Activated CD4-positive, alpha-beta T cell treated with anti-CD3 and anti-CD28 coated beads, Interleukin-2, amount 50 U/mL, for 4 hours (primary cell): ENCODE measurements at places on chromosomes 16 and 17.

DNA sequence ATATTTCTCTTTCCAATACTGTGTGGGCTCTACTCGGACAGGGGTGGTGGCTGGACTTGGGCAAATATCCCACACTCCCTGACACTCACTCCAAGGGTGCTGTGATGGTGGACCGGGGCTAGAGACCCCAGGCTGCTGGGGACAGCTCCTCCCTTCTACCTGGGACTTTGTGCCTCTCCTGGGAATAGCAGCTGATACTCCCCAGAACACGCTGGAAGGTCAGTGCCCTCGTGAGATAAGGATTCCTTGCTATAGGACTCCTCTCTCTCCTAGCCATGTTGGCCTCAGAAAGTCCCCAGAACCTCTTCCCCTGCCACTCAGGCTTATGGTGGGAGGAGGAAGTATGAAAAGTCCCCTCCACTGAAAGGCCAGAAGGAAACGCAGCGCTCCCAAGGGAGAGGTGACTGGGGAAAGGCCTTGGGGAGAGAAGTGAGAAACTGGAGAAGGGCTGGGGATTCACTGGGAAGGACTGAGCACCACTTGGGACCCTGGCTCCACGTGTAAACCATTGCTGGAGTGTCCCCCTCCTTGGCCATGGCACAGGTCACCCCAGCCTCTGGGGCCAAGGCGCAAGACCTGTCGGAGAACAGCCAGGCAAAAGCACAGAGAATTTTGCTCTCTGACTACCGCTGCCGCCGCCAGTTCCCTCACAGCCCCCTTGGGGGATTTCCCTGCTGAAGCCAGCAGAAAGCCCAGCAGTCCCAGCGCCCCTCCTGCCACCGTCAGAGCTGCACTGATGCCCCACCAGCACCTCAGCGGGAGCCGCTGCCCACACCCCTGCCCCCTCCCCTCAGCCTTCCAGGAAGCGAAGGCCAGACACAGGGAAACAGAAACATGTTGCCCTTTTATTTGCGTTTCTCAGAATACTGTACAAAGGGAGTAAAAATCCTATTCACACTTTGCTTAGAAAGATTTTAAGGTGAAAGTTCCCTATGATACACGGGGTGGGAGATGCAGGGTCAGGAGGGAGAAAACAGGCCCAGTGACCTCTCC is 2.1 kb upstream of the GSDMB start:
- peak; percentile 54 for DNase-seq

DNA sequence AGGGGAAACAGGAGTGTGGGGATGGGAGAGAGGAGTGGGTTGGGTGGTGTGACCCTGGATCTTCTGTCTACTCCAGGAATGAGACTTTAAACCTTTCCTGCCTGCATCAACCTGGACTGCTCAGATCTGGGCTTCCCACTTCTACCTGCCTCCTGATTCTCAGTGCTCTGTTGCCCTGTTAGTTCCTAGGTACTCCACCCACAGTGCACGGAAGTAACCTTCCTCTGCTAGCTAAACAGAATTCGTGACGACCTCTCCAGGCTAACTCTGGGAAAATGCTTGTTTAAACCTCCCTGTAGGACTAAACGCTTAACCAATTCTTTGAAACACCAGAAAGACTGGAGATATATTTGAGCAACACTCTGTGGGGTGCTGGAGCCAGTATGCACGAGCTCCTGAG is 83.4 kb upstream of the CLEC3A start:
- no peak for DNase-seq

- no peak for DNase-seq
These were observed 150.1 kb downstream of the ITFG1 start for GRCh38 chr16:47310792-47311211.

DNA sequence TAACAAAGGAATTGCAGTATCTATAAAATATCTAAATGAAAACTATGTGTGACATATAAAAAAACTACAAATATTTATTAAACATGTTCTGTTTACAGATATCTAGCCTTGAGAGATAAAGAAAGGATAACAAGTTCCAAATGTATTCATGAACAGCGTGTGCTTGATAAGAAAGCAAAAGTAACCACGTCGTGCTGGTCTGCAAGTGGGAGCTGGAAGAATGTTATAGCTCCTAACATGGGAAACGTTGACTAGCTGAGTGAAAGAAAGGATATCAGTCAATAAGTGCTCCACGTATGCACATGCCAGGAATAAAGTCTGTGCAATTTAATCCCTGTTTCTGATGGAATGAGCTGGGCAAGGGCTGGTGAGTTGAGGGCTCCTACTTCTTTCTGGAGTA is 71.2 kb upstream of the CDYL2 start:
- DNase-seq, result no peak

- DNase-seq, result no peak
These were observed 18.1 kb downstream of the SLC7A5 start for GRCh38 chr16:87851141-87851587.

DNA sequence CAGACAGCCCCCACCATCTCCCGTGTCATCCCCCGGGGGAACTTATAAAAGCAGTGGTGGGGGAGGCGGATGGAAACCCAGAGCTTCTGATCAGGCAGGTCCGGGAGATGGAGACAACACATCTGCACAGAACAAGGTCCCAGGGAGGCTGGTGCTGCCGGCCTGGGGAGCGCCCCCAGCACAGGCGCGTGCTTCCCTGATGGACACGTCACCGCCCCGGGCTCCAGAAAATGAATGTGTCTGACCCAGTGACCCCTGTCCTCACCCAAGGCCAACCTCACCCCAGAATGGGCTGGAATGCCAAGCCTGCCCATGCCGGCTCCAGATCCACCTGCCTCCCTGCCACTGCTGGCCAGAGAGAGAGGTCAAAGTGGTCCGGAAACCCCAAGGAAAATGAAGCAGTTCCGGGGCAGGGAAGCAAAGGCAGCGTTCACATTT is 12.5 kb downstream of the SLC7A5 start:
- no peak for DNase-seq

DNA sequence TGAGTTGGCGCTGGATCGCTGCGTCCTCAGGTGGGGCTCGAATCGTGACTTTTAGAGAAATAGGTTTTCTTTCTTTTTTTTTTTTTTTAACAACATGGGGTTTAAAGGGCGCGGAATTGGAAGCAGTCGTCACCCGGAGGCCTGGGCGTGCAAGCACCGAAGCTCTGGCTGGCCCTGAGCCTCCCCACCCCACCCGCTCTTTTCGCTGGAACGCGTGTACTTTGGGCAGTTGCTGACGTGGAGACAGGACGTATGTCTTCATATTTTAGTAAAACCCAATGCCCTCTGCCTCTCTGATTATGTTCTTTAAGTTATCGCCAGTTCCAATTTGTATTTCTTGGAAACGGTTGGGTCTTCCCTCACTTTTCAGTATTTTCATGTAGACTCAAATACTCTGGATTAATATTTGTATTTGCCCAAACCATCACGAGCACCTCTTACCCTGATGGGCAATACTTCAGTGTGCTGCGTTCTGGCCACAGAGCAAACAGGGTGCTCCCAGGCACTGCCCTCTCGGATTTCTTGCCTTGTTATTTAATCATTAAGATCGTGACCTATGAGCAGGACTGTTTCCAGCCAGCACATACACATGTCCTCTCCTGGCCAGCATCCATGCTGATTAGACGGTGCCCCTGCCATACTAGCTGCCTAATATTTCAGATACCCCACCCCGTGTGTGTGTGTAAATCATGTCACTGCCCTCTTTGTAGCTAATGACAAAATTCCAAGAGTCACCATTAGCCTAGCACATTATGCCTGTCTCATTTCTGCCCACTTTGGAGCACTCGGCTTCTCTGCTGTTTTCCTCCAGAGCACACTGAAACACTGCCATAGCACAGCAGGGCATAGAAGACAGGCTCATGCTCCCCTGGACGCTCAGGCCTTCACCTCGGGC is 805 bp upstream of the C16orf95 start:
- DNase-seq, result no peak

DNA sequence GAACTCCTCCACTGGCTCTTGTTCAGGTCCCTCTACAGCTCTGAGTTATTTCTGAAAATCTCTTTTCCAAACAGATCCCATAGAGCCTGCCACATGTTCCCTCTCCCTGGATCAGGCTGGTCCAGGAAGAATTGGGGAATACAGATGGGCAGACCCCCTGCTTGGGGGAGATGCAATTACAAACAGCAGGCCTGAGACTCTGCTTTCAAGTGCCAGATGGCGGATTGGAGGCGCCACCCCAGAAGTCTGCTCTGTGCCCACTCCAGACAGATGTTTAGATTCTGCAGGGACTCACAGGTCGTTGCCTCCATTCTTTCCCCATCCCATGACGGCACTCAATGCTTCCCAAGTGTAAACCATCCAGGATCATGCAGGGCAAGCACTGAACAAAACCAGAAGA is 316.6 kb downstream of the SLC39A11 start:
- DNase-seq, result no peak

DNA sequence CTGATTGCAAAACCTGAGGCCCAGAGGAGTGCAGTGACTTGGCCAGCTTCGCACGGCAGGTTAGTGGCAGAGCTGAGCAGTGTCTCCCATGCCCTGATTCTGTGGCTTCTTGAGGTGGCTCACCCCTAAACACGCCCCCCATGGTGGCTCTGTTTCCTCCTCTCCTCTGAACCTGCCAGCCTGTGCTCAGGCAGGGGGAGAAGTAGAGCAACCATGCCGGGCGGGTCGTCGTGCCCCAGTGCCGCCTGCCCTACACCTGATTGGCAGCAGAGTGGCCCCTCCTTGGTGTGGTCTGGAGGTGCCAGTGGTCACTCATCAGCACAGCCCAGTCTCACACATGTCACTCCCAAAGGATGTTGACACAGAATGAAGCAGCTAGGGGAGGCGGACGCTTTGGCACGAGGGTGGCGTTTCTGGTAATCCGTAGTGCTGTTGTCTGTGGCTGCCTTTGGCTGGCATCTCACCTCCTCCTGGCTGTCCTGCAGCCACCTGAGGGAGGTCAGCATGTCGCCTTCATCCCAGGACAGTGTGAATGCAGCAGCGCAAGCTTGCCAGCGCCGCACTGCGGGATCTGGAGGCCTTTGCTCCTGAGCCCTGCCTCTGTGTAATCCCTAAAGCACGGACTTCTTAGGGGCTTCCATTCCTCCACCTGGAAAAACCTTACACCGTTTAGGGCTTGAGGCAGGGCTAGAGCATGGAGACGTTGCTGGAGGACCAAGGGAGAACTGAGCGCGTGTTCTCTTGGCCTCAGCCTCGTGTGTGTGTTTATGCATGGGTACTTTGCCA is 294.7 kb downstream of the SEC14L1 start:
- no peak for DNase-seq

GRCh38 chr17:65561452-65562205 is at the start of gene AXIN2:
TSS of gene AXIN2 (minus strand) at chr17:65561648. CDS start at chr17:65558620, 3,028 bp downstream.
- peak; percentile 81 for DNase-seq

DNA sequence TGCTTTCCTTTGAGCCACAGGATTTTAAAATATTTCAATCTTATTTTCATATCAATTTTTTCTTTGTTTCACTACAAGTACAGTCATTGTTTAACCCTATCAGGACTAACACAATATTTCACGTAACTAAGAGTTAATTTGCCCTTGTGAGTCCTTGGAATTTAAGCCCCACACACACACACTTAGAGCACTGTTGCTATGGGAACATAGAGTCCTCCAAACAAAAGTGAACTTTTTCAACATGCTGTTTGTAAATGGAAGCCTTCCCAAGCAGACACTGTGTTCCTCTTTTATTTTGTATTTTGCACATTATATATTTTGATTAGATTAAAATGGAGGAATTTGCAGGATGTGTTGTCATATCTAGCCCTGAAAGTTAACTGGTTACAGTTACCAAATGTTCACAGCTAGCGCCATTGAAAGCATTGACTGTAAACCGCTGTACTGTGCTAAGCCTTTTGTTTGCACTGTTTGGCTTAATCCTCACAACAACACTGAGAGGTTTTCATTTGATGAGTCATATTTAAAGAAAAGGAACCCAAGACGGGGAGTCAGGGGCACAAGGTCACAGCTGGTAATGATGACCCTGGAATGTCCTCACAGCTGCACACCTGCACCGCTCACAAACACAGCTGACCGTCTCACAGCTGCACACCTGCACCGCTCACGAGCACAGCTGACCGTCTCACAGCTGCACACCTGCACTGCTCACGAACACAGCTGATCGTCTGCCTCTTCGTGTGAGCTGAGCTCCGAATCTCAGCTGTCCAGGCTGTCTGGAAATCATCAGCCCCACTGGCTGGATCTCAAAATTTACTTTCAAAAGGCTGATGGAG is 6.3 kb downstream of the HSBP1 start:
- no peak for DNase-seq

DNA sequence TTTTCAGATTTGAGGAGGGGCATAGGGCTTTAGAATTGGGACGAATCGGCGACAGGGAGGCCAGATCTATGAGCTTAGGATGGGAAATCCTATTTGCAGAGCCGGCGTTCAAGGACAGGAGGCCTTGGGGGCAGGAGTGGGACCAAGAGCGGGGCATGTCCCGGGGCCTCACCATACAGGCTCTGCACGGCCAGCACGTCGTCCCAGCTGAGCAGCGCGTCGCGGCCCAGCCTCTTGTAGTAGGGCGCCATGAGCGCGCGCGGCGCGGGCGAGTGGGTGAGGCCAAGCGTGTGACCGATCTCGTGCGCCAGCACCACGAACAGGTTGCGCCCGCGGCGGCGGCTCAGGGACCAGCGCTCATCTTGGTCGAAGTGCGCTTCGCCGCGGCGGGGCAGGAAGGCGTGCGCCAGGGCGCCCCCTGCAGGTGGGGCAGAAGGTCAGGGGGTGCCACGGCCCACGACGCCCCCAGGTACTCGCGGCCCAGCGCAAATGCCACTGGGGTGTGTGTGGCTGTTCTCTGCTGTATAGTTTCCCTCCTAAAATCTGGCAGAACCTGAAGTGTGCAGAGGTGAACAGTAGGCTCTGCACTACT is 9.3 kb downstream of the C17orf50 start:
- DNase-seq, result no peak

- no peak for DNase-seq
These were observed 594 bp upstream of the SLC22A31 start for GRCh38 chr16:89200850-89201411.

DNA sequence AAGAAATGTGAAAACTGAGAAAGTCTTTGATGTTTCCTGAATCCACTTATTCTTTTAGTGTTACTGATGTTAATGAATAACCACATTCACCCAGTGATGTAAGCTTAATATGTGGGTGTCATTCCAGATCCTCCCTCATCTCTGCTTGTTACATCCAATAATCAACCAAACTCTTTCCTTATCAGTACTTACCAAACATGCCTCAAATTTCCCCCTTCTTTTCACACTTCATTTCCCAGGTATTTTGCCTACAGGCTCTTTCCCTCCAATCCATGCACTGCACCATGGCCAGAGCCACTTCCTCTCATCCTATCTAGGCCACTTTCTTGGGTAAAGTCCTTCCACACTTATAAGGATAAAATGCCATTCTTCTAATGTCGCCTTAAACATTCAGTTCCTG is 451.5 kb downstream of the NPIPA7 start:
- no peak for DNase-seq

DNA sequence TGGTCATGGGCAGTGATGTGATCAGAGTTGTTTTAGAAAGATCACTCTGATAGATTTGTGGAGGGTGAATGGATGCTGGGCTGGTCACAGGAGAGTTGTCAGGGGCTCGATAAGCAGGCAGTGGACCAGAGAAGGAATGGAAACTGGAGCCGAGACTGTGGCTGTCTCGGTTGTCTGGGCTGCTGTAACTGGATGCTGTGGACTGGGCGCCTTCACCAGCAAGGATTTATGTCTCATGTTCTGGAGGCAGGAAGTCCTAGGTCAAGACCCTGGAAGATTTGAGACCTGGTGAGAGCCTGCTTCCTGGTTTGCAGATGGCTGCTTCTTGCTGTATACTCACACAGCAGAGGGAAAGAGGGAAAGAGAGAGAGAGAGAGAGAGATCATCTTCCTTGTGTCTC is 203.6 kb downstream of the HS3ST4 start:
- DNase-seq, result no peak

- no peak for DNase-seq
These were observed 2.5 kb upstream of the ATP6V0C start for GRCh38 chr16:2511128-2511800.

GRCh38 chr17:63124536-63124935 is 158.5 kb downstream of the TANC2 start:
- no peak for DNase-seq
